ENCODE measurements at places on chromosomes 5 and 9. TPM values are rescaled to one million over a fixed set of nuclear protein-coding genes. Genes with fewer than 3 reads are reported as not detected.
A peak's percentile ranks its signal among the peaks of the same experiment; 100 is the strongest.

Gene S1PR3
- total RNA-seq, result 8.4 TPM

Gene VAV2
- 15.9 TPM for total RNA-seq

Gene SHISAL2B
- not detected for total RNA-seq

Gene PTPRD
- total RNA-seq, result 0.63 TPM

Gene TMEFF1
- not detected for total RNA-seq

Gene LRRTM2
- not detected for total RNA-seq

Gene SPINK6
- total RNA-seq, result not detected

Gene PCDHGA9
- total RNA-seq, result 1.9 TPM

Gene TLE4
- 8.3 TPM for total RNA-seq

- no peak for DNase-seq
Measured at GRCh38 chr5:61231813-61232212, 69.5 kb upstream of the SMIM15 start.

DNA sequence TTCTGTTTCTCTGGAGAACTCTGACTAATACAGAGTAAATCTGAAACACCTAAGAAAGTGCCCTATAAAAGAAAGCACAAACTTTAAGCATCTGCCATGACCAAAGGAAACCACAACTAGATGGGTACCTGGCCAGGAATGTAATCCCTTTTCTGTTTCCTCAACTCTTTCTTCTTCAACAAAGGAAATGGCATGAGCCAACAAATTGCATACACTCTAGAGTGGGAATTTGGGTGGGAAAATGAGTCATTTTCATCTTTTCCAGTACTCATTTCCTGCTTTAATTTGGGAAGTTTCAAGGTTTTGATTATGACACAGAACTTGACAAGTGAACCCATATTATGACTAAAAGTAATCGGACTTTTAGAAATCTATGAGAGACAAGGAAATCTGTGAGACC lies 349.2 kb upstream of the RORB start:
- DNase-seq, result no peak

DNA sequence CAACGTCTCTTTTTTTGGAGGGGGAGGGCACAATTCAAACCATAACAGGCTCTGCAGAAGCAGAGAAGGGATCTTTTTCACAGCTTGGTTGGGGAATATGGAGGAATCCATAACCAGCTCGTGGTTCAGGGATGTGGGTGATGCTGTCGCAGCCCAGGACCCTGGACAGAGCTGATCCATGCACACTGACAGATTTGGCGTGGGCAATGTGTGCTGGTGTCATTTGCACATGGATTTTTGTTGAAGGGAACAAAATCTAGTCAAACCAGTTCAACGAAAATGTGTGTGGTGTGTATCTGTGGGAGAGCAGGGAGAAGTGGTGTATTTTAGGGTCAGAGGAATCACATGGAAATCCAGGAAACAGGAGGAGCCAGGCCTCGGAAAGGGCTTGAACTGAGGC lies 4.2 kb downstream of the DOCK2 start:
- peak; percentile 75 for DNase-seq

DNA sequence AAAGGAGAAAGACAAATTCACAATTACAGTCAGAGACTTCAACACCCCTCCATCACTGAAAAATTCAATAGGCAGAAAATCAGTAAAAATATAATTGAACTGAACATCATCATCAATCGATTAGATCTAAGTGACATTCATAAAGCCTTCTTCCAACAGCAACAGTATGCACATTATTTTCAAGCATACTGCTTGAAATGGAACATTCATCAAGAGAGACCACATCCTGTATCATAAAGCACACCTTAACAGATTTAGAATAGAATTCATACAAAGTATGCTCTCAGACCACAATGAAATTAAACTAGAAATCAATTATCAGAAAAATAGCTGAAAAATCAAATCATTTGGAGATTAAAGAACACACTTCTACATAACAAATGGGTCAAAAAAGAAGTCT lies 39.1 kb downstream of the ERMP1 start:
- no peak for DNase-seq

GRCh38 chr9:1034271-1034670 lies 15.9 kb upstream of the DMRT2 start:
- no peak for DNase-seq

DNA sequence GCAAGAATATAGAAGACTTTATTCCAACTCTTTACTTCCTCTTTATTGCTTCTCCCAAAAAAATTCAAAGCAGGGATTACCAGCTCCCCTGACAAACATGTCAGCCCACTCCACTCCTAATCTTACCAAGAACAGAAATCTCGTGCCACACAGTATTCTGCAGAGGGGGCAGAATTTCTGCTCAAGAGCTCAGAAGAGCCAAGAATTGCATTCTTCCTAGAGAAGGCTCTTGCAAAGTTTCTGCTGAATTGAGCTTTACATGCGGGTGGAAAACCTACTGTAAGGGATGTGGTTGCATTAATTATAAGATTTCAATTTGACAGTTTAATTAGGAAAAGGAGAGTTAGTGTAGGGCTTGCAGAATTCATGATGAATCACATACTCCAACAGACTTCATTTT lies 428.5 kb downstream of the CETN3 start:
- DNase-seq, result no peak

- no peak for DNase-seq
Measured at GRCh38 chr5:3139499-3139931, 388.0 kb upstream of the IRX2 start.

- peak; percentile 33 for DNase-seq
Measured at GRCh38 chr5:132591145-132591544, 34.4 kb downstream of the RAD50 start.

DNA sequence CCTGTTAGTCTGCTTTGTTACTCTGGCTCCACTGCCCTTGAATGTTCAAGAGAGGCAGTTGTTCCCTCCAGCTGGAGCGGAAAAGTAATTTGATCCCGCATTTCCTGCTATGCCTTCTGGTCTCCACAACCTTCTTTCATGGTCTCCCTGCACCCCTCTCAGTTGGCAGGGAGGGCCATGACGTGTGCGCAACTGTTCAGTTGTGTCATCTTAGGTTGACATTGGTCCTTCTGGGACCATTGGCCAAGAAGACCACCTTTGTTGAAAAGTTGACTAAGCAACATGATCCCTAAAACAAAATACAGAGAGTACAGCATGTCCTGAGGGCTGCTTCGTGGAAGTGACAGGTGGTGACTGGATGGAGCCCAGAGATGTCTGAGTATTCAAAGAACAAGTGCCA lies 192.5 kb upstream of the TUT7 start:
- DNase-seq, result no peak

GRCh38 chr9:18796696-18797270 lies 236.2 kb downstream of the SAXO1 start:
- DNase-seq, result no peak

GRCh38 chr9:111429175-111429574 lies 55.0 kb downstream of the ECPAS start:
- DNase-seq, result peak; percentile 52

DNA sequence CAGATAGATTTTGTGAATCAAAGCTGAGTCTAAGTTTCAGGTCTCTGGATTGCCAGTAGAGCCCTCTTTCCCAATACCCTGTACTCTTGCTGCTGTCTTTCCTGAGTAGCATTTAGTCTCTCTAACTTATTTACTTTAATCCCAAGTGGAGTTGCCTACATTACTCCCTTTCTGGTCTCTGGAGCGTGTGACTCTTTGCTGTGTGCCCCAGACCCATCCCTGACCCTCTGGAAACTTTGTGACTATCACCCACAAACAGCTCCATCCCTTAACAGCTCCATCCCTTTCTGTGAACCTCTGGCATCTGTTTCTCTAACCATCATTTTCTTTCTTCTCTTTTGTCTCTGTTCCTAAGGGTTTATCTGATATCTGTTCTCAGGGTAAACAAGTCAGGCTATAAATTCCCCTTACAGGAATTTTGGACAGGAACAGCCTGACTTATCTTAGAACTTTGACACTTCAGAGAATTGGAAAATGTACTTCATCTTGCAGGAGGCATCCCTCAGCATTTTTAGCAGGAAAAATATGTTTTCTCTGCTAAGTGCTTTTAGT lies 1167.1 kb upstream of the SEMA6A start:
- DNase-seq, result no peak

GRCh38 chr5:128035689-128036088 lies 47.9 kb upstream of the SLC12A2 start:
- DNase-seq, result no peak

DNA sequence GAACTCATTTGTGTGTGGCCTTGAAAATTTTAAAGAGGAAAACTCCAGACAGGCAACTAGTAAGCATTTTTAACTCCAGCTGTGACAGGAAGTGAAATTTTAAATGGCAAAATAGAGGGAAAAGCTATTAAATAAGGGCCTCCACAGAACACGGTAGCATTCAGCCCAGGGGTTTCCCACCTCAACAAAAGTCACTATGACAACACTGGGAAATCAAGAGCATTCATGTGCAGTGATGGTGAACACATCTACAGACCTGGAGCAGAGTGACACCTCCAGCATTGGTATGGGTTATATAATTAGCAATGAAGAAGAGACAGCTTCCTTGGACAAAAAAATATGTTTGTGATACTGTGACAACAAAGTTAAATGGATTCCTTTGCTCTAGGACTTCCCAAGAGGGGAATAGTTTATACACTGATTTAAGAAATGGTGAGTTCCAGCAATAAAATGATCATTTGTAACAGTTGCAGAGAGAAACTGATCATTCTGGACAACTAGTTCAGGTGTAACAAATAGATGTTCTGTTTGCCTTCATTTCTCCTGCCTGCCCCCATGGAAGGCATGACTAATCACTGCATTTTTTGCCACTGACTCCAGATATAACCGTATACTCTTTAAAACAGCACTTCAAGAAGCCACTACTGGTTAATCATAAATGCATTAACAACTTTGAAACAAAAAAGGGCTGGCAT lies 93.3 kb upstream of the SLC44A1 start:
- DNase-seq, result peak; percentile 68
